Stimulated activated CD4-positive, alpha-beta T cell treated with anti-CD3 and anti-CD28 coated beads, Interleukin-4, amount 100 ng/mL, for 48 hours (primary cell): ENCODE measurements at places on chromosomes 7 and 10.

DNA sequence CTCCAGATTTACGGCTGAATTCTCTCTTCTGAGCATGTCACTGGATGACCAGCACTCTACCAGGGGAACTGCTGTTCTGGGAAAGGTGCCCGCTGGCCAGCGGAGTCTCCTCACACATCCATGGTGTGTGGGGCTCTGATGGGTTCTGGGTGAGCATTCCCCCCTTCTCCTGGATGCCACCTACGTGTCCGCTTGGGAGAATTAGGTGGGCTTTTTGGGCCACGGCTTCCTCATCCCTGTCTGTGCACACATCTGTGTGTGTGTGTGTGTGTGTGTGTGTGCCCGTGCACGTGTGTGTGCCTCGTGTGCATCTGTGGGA lies 163.0 kb downstream of the DNAJB6 start:
- DNase-seq: no peak

DNA sequence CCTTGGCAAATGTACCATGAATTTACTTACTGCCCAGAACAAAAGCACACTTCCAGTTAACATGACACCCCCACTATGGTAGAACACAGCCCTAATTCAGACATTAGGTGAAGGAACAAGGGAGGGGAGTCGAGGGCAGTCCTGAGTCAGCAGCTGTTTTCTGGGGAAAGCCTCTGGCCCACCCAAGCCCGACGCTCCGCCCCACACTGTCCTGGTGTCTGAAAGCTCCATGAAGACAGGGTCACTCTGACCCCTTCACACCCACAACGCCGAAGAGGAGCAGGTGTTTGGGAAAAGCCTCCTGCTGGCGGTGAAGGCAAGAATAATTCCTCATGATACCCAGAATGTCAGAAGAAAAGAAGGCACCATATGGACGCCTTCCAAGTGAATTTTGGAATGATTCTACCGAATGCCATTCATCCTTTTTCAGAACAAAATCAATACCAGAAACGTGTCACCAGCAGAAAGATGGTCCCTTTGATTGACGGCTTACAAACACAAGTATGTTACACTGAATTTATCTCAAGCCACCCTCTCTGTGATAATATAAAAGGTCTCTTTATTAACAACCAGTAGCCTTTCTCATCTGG lies 172.1 kb downstream of the DIP2C start:
- DNase-seq: no peak

- no peak for DNase-seq
Measured at GRCh38 chr7:90078921-90079320, 75.3 kb upstream of the STEAP1 start.

DNA sequence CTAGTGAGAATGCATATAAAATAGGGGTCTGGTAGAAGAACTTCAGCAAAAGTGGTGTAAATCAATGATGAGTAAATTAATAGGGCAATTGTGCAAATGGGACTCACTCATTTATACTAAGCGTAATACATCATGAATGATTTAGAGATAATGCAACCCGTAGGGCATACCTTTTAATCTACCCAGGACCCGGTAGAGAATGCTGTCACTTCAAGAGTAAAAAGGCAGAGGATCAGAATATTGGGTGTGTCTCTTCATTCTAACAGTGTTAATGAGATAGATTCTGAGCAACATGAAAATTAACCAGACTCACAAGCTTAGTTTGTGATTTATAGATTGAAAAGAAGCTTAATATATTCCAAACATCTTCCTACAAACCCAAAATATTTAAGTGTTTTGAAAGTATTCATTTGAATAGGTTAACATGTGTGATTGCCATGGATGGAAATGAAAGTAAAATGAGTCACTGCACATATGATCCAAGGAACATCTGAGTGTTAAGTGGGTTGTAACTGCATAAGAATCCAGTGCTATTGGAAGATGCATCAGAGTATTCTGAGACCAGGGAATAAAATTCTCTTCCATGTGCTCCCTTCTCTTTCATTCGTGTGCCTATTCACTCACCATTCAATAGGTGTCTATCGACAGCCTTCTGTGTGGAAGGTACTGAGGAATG lies 690.6 kb downstream of the AUTS2 start:
- DNase-seq: no peak

DNA sequence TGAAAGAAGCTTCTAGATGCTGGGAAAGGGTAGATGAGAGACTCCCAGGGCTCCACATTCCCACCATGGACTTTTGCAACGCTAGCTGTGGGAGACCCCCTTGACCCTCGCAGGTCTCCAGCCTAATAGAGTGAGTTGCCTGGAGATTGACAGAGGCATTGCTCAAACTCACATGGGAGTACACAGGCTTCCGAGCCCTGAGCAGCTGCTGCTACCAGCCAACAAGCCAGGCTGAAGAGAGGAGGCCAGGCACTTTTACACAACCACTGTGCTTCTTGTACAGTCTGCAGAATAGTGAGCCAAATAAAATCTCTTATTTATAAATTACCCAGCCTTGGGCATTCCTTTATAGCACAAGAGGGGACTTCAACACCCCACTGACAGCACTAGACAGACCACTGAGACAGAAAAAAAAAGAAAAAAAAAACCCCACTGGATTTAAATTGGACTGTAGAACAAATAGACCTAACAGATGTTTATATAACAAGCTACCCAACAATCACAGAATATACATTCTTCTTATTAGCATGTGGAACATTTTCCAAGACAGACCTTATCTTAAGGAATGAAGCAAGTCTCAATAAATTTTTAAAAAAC lies 146.2 kb downstream of the ZFAND4 start:
- no peak for DNase-seq

DNA sequence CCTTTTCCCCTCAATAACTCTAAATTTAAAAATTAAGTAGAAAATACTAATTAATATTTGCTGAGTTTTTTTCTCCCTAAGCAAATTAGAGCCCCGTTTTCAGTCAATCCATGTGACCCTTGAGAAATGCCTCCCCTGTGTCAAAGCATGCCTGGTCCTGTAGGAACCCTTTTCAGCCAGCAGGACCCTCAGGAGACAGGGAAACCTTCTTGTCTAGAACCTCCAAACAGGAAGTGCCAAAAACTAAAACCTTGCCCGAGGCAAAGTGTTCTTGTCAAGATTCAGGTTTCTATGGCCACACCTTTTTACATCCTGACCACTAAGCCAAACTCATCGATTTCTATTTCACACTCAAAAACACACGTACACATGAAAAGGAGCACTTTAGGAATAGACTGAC lies 60.1 kb upstream of the NFE2L3 start:
- DNase-seq: no peak

GRCh38 chr10:91779011-91779605 lies 19.1 kb upstream of the TNKS2 start:
- no peak for DNase-seq

DNA sequence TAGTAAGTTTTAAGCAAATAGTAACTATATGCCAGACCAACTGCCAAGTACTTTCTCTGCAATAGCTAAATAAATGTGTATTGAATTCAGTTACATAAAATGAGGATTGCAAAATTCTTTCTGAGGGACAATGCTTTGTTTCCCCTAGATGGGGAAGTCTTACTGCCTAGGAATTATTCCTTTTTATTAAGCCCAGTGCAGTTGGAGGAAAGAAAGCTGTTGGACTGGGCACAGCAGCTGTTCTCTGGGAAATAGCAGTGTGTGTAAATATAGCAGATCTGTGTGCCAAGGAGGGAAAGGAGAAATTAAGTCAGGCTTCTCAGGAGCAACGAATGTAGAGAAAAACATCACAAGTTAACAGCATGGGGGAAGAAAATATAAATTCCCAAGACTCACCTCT lies 77.1 kb downstream of the SEC23IP start:
- DNase-seq: no peak

DNA sequence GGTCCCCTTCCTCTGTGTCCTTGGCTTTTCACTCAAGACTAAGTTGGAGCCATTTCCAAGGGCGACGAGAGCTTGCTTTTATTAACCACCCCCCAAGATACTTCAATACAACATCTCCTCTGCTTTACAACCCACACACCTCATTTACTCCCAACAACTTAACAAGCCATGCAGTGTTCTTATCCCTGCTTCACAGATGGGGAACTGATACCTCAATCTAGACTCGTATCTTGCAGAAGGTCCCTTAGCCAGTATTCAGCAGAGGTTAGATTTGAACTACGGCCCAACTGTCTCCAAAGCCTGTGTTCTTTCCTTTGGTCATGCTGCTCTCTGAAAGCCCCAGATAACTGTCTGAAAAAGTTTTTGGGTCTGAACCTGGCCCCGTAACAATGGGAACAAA lies 444.8 kb downstream of the GRID1 start:
- no peak for DNase-seq

DNA sequence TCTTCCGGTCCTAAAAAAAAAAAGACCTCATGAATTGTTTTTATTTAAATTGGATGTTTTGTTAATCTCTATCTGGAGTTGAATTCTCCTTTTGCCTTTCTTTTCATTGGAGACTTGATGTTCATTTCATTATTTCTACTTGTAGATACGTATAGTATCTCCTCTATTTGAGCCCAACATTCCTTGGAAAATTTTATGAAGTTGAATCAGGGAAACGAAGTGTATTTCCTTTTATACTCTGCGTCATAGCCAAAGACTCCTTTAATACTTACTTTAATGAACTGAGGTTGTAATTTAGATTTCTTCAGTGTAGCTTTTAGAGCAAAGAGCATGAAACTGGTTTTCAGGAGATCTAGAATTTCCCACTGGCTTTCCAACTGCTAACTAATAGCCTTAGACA lies 132.4 kb downstream of the KIAA1217 start:
- DNase-seq: no peak

- no peak for DNase-seq
Measured at GRCh38 chr10:128574581-128575210, 448.5 kb upstream of the MKI67 start.

DNA sequence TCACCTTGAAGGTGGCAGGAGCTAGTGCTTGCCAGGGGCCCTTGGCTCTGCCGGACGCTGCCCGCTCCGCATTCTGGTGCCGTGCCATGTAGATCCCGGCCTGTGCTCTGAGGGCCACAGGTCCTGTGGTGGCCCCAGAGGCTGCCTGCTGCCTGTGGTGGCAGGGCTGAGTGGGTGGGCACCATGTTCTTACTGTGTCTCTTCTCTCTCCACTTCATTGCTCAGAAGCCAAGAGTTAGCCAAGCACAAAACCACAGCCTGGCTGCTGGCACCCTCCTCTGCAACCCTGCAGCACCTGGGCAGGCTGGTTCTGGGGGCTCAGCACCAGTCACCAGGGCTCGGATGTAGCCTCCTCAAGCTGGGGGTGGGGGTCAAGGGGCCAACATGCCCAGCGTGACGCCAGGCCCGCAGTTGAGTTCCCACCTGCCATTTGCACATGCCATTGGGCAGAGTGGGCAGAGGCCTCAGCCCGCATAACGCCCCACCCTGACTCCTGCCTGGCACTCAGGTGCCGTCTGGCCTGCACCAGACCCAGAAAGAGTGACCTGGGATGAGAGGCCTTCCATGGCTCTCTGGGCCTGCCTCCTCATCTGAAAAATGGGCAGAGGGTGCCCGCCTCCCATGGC lies 16.3 kb downstream of the ZMIZ1 start:
- no peak for DNase-seq

DNA sequence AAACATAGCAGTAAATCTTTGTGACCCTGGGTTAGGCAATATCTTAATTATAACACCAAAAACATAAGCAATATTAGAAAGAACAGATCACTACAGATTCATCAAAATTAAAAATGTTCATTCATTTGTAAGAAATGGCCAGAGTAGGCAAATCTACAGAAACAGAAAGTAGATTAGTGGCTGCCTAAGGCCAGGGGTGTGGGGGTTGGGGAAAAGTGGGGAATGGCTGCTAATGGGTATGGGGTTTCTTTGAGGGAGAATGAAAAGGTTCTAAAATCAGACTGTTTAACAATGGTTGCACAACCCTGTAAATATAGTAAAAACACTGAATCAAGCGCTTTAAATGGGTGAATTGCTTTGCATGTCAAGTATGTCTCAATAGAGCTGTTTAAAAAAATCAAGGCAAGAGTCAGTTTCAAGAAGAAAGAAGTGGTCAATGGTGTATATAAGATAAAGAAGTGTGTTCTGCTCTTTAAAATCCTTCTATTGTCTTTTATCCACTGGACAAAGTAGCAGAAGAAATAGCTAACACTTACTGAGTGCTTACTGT lies 42.6 kb downstream of the CDK6 start:
- DNase-seq: no peak

DNA sequence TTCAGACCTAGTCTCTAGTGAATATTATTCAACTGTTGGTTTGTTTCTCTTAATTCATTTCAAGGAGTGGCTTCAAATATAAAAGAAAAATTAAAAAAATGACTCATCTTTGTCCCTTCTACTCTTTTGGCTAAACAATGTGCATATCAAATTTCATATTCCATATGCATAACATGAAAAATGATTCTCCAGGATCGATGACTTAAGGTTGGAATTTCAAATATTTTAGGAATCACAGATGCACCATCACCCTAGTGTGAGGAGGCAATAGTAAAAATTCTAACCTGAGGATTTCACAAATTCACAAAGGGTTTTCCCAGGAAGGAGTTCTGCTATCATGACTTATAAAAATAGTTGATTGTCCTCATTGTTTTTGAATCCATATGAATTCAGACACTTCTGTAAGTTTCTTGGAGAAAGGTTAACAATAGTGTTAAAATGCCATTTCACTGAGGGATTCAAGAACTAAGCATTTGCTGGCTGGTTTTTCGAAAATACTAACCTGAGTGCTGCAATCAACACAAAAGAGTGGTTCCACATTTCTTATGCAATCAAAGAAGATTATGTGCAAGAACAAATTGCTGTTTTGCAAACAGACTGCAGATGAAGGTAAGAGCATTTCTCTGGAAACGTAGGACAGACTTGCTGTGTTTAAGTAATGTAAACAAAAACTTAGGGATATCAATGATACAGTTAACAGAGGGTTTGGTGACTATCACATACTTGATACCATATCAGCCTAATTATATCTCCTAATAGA lies 547.5 kb upstream of the LRRTM3 start:
- no peak for DNase-seq

- no peak for DNase-seq
Measured at GRCh38 chr10:103395754-103396066, 565 bp downstream of the ATP5MK start.

DNA sequence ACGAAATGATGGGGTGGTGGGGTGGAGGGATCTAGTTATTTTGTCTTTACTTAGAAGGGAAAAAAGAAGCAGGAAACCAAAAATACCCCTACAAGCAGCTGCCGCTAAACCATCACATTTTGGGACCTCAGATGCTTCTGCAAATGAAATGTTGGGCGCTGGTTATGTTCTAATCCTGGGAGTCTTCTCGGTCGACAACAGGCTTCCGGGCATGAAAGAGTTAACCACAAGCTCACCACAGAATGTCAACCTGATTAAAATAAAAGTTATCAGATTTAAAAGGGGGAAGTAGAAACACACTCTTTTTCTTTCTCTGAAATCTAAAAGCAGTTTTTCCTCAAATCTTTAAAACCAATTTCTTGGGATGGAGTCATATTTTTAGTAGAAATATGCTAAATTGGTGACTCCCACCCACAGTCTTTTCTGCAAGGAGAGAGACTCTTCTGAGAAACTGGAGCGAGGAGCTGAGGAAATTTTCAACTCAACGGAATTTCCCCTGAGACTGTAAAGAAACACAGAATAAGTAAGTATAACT lies 16.8 kb downstream of the IL2RA start:
- DNase-seq: no peak

- no peak for DNase-seq
Measured at GRCh38 chr10:122343135-122343800, 31.2 kb upstream of the PLEKHA1 start.

GRCh38 chr7:132723506-132724081 lies 147.3 kb upstream of the PLXNA4 start:
- no peak for DNase-seq
